Prostate gland (tissue), 2 donors: ENCODE measurements at places on chromosomes 1 and 21. TPM values are rescaled to one million over a fixed set of nuclear protein-coding genes. Genes with fewer than 3 reads are reported as not detected.

The NOS1AP gene
- 11.0 TPM for total RNA-seq

The TNFRSF14 gene
- 83.3 TPM for total RNA-seq

The OR2T8 gene
- not detected for total RNA-seq

The LDLRAD1 gene
- total RNA-seq = 0.55 TPM

The KRTCAP2 gene
- total RNA-seq = 236 TPM

The LCE6A gene
- not detected for total RNA-seq

The LIPI gene
- not detected for total RNA-seq

The SELENBP1 gene
- total RNA-seq = 108 TPM

The KCNK1 gene
- total RNA-seq = 9.7 TPM

DNA sequence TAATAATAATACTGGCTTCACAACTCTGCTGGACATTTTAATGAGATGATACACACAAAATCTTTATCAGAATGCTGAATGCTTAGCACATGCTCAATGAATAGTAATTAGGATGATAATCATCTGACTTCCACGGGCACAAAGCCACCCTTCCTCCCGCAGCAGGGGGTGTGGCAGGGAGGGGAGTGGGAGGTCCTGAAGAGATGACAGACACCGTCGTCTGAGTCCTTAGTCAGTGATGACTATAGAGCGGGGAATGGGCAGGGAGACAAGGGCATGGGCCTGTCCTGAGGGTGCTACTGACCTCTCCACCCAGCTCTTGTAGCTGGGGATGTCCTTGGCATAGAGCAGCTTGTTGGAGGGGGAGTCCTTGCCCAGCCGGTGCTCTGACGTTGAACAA lies 117.6 kb upstream of the CD34 start:
- no peak overlapping the region for H3K4me3 ChIP-seq
- H3K4me1 ChIP-seq = no peaks in the 10 kb centered on the region
- H3K27me3 ChIP-seq = no peaks in the 10 kb centered on the region
- peak overlapping the region; percentile 42 for H3K27ac ChIP-seq
- H3K36me3 ChIP-seq = no peaks in the 10 kb centered on the region

DNA sequence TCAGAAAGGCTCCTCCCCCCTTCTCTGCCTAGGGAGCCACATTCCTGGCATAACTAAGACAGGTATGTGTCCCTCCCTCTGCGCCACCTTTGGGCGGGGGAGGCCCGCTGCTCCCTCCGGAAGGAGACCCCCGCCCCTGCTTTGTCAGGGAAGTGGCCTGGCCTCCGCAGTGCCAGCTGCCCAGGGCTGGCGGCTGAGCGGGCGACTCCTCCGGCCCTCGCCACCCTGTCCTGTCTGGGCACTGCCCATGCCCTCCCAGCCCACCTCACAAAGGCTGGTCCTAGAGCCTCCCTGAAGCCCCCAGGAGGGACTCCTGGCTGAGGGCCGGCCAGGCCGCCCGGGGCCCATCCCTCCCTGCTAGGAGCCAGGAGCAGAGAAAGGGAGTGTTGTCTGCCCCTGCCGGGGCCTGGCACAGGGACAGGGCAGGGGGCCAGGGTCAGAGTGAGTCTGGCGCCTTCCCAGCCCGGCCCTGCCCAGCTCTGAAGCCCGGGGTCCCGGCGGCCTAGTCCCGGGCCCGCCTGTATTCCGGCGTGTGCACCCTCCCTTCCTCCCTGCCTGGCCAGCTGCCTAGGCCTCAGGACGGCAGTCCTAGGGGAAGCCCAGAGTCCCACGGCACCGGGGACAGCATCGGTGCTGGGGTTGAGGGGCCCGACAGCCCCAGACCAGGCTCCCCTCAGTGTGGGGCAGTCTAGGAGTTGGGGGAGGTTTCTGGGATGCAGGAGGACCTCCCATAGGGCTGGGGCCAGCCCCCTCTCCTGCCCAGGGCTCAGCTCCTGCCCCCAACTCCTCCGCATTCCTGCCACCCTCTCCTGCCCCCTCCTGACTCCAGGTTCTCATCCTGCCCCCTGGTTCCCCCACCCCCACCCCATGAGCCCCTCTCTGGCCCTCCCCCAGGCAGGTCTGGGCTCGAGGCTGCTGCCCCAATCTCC lies 5.1 kb downstream of the AGRN start:
- no peaks in the 10 kb centered on the region for H3K27me3 ChIP-seq
- H3K27ac ChIP-seq = peak overlapping the region; percentile 70
- peaks cover 17% of the 10 kb centered on the region for H3K4me1 ChIP-seq
- no peaks in the 10 kb centered on the region for H3K36me3 ChIP-seq

- no peaks in the 10 kb centered on the region for H3K27me3 ChIP-seq
- peaks cover under 1% of the 10 kb centered on the region for H3K4me1 ChIP-seq
- peak overlapping the region; percentile 11 for H3K27ac ChIP-seq
- H3K4me3 ChIP-seq = no peak overlapping the region
- H3K36me3 ChIP-seq = no peaks in the 10 kb centered on the region
- DNase-seq = no peak
Observed at GRCh38 chr1:226682871-226683814, 55.9 kb downstream of the ITPKB start.

DNA sequence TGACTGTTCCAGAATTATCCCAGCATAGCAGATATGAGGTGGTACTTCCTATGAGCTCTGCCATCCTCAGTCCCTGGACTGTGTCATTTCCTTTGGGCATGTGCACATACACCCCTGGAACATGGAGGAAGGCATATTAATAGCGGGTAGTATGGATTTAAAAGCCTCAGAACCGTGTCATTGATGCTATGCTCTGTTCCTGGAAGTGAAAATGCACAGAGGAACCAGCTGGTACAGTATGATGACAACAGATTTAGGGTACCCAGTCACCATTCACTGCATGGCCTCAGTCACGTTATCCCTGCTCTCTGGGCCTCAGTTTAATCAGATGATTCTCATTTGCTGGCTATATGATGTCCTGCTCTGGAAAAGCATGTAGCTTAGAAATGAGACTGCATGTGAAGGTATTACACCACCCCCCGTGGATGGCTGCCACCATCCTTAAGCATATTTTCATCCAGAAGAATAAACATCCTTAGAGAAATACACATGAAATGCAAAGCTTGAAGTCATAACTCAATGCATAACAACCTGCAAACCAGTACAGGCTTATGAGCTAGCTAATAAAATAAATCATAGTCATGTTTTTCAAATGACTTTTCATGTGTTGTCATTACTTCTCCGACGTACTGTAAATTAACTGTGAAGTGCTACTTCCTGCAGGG lies 37.8 kb downstream of the SETD4 start:
- no peak overlapping the region for H3K27ac ChIP-seq
- no peaks in the 10 kb centered on the region for H3K27me3 ChIP-seq
- H3K4me1 ChIP-seq = no peaks in the 10 kb centered on the region
- H3K36me3 ChIP-seq = no peaks in the 10 kb centered on the region

- no peaks in the 10 kb centered on the region for H3K36me3 ChIP-seq
- H3K4me1 ChIP-seq = no peaks in the 10 kb centered on the region
- no peak for DNase-seq
- no peak overlapping the region for H3K4me3 ChIP-seq
Observed at GRCh38 chr21:39373634-39374033, 24.7 kb upstream of the HMGN1 start.

- no peaks in the 10 kb centered on the region for H3K4me1 ChIP-seq
- peaks cover 71% of the 10 kb centered on the region for H3K27me3 ChIP-seq
Observed at GRCh38 chr1:118983558-118984041, 4.5 kb downstream of the TBX15 start.

- H3K27ac ChIP-seq = peak overlapping the region; percentile 53
- no peaks in the 10 kb centered on the region for H3K36me3 ChIP-seq
- DNase-seq = peak; percentile 61
- H3K27me3 ChIP-seq = no peaks in the 10 kb centered on the region
Observed at GRCh38 chr1:110003747-110004428, 19.3 kb downstream of the AHCYL1 start.

- H3K27ac ChIP-seq = no peak overlapping the region
- H3K4me1 ChIP-seq = no peaks in the 10 kb centered on the region
- no peak overlapping the region for H3K4me3 ChIP-seq
- H3K36me3 ChIP-seq = no peaks in the 10 kb centered on the region
- no peaks in the 10 kb centered on the region for H3K27me3 ChIP-seq
Observed at GRCh38 chr21:26565111-26565510, 8.0 kb downstream of the CYYR1 start.

GRCh38 chr1:53987880-53988279 lies 30.1 kb downstream of the LDLRAD1 start:
- DNase-seq = no peak
- H3K27ac ChIP-seq = no peak overlapping the region
- H3K4me3 ChIP-seq = no peak overlapping the region
- H3K4me1 ChIP-seq = no peaks in the 10 kb centered on the region

GRCh38 chr1:162094271-162094670 lies 24.8 kb downstream of the NOS1AP start:
- H3K27ac ChIP-seq = no peak overlapping the region
- H3K27me3 ChIP-seq = no peaks in the 10 kb centered on the region
- H3K4me1 ChIP-seq = no peaks in the 10 kb centered on the region
- no peak for DNase-seq
- no peak overlapping the region for H3K4me3 ChIP-seq

- no peak overlapping the region for H3K4me3 ChIP-seq
- no peak for DNase-seq
- H3K36me3 ChIP-seq = no peaks in the 10 kb centered on the region
- H3K27me3 ChIP-seq = no peaks in the 10 kb centered on the region
- no peak overlapping the region for H3K27ac ChIP-seq
- H3K4me1 ChIP-seq = no peaks in the 10 kb centered on the region
Observed at GRCh38 chr1:178495741-178496409, 889 bp downstream of the CLEC20A start.

GRCh38 chr21:29613021-29613420 lies 314.3 kb downstream of the BACH1 start:
- no peak overlapping the region for H3K27ac ChIP-seq
- DNase-seq = no peak
- H3K27me3 ChIP-seq = no peaks in the 10 kb centered on the region

DNA sequence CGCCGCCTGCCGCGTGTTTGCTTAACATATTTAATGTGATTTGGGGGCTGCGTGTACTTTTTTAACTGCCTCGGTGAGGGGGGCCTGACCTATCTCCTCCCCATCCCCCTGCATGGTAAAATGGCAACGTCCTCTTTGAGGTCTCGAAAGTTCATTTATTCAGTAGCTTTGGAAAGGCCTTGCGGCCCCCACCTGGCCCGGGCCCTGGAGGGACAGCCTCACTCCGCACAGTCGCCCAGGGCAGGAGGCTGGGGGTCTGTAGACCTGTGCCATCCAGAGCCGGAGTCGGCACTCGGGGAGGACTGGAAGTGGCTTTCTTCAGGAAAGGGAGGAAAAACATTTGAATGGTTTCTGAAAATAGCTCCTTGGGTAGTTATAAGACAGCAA lies 38.0 kb upstream of the ACTRT2 start:
- DNase-seq = no peak
- H3K36me3 ChIP-seq = no peaks in the 10 kb centered on the region
- no peak overlapping the region for H3K27ac ChIP-seq
- no peaks in the 10 kb centered on the region for H3K4me1 ChIP-seq

- no peak overlapping the region for H3K27ac ChIP-seq
- no peaks in the 10 kb centered on the region for H3K36me3 ChIP-seq
- H3K4me1 ChIP-seq = no peaks in the 10 kb centered on the region
- DNase-seq = no peak
Observed at GRCh38 chr1:75710832-75711231, 13.7 kb upstream of the ACADM start.

DNA sequence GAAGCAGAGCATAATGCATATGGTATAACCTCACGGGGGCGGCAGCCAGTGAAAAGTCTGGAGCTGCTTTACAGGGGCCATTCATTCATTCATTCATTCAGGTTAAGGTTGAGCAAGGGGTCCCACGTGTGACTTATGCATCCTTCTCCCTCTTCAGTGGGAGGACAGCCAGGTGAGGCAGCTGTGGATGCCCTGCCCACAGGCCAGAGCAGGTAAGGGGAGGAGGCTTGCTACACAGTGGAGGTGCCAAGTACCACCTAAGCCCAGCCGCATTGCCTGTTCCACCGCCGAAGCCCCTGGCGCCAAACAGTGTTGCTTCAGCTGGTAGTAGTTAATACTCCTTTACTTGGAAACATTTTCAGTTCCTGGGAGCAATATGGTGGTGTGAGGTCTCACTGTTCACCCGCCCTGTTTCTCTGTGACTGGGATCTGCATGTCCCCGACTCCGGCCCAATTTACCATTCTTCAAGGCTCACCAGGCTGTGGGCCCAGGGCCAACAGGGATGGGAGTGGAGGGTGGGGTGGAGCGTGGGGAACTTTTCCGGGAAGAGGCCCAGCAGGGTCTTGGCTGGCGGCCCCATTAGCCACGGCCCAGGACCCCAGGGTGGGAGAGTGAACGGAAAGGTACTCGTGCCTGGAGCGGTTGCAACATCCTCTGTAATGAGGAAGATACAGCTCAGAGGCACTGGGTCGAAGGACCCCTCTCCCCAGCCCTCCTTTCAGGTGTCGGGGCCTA lies 722 bp upstream of the PODN start:
- H3K4me1 ChIP-seq = peaks cover 3% of the 10 kb centered on the region
- H3K27ac ChIP-seq = peak overlapping the region; percentile 73
- DNase-seq = no peak
- H3K4me3 ChIP-seq = peak overlapping the region; percentile 49
- peaks cover 4% of the 10 kb centered on the region for H3K27me3 ChIP-seq
- H3K36me3 ChIP-seq = no peaks in the 10 kb centered on the region
